ENCODE measurements at places on chromosomes 3 and 15.

DNA sequence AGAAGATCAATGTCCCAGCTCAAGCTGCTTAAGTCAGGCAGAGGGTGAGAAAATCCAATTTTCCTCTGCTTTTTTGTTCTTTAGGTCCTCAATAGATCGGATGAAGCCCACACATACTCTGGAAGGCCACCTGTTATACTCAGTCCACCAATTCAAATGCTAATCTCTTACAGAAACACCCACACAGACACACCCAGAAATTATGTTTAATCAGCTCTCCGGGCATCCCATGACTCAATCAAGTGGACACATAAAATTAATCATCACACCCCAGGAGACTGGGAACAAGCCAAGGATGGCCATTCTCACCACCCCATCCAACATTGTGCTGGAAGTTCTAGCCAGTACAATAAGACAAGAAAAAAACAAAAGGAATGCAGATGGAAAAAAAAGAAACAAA lies 67.8 kb upstream of the SLC24A5 start:
- DNase-seq: no peak

DNA sequence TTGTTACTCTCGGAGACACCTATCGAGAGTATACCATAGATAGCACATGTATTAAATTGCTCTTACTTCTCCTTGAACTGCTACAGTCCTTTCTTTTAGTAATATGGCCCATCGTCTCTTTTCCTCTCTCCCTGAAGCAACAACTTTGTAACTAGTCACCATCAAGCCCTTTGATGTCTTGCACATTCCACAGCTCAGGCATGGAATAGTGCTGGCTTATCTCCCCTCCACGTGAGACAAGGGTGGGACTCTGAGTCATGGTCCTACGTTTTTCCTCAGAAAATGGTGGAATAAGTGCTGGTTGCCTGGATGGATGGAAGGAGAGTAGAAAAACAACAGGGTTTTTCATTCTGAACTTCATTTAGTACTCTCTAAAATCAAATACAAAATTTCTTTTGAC lies 163.3 kb upstream of the MBNL1 start:
- no peak for DNase-seq

DNA sequence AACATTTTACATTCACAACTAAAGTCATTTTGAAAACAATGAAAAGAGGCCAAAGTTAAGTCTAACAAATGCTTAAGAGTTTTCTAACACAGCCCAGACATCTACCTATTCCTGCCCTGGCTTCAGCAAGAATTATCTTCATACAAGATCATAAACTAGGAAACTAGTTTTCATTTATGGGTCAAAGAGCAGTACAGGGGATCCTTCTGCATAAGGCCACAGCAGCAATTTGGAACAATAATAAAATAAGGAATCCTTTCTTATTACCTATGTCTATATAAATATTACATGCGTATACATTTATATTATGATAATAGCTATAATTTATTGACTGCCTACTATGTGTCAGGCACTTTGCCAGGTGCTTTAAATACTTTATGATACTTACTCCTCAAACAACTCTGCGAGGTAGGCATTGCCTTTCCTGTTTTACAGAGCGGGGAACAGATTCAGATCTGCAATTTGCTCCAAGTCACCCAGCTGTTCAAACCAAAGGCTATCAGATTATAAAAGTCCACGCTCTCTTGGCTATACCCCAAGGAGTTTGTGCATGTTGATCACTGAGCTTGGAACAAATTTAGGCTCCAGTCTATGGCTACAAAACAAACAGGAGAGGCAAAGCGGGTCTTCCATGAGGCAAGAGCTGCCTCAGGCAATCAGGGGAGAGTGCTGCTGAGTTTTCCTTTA lies 196.4 kb downstream of the RORA start:
- no peak for DNase-seq

GRCh38 chr3:120497336-120497735 lies 46.5 kb upstream of the FSTL1 start:
- no peak for DNase-seq

- no peak for DNase-seq
Observed at GRCh38 chr3:97817965-97818364, 3.8 kb upstream of the CRYBG3 start.

DNA sequence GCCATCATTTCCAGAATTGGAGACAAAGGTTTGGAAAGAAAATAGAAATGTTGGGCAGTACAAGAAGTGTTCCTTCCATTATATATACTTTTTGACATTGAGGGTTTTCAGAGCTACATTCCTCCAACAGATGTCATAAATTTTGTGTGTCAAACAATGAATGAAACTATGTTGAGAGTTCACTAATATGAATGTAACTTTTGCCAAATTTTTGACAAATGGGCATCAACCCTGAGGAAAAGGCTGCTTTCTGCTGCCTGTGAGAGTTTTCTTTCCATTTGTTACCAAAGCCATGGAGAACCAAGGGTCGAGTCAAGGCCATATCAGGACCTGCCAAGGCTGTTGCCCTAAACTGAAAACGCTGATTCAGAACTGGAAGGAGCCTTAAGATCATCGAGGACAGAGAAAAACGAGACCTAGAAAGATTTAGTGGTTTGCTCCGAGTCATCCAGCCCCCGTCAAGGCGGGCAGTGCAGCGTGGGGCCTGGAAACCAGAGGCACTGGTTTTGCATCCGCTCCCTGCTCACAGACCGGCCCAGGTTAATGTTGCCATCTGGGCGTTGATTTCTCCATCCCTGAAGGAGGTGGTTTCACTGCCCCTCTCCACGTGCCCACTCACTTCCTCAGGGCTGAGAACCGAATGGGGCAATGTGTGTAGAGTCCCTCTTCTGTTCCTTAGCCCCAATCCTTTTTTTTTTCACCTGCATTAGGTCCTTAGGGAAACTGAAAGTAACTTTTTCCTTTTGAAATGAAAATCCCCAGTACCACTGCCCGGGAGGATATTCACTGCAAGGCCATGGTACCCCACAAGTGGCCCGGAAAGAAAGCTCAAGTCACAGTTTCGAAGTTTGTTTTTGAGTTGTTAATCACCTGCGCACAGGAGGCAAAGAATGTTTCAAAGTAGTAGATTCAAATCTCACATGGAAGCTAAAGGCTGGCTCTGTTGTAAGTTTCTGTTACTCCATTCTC lies 32.8 kb downstream of the TPM1 start:
- DNase-seq: no peak

DNA sequence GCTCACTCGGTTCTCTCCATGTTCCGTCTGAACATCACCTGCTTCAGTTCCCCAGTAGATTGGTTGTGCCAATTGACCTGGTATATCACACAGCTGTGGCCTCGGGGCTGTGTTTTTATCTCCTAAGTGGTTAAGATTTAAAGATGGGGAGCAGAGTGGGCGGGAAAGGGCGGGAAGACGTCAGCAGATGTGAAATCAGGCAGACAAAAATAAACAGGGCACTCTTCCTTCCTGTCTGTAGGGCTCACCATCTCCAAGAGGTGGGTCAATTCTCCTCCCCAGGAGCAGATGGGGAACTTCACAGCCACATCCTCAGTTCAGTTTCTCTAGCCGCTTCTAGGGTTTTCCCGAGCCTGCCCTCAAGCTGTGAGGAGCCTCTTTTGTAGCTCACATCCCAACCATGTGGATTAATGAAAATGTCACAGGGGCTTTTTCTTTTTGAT lies 26.8 kb upstream of the LIMD1 start:
- no peak for DNase-seq

- no peak for DNase-seq
Observed at GRCh38 chr3:179026636-179027035, 45.0 kb downstream of the ZMAT3 start.

All from effector CD4-positive, alpha-beta T cell (primary cell).